ENCODE measurements at places on chromosomes 5 and 9.

GRCh38 chr9:118482306-118482705, 778.1 kb downstream of the TLR4 start:
- no peak for DNase-seq

DNA sequence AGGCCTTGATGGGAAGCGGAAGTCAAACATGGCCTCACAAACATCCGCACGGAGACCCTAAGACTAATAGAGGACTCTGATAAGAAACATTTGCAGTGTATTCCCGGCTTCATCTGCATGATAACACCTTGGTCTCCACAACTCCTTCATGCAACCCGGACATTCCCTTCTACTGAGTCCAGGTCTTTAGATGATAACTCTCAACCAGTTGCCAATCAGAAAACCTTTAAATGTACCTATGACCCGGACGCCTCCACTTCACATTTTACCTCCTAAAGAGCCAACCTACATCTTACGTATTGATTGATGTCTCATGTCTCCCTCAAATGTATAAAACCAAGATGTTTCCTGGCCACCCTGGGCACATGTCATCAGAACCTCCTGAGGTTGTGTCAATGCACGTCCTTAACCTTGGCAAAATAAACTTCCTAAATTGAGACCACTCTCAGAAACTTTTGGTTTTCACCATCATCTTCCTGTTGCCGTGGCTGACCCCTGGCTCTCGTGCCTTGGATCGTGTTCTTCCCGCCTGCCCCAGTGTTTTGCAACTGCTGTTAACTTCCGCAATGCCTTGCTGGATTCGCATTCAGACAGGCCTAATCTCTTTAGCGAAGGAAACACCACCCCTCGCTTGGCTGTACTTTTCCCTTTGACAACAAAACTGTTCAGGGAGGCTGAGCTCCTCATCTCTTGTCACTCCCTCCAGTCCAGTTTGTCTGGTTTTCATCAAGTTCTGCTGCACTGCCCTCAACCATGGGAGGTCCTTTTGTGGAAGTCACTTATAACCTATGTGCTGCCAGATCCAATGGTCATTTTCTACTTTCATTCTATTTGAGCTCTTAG, 1.1 kb upstream of the DAP start:
- DNase-seq, result no peak

DNA sequence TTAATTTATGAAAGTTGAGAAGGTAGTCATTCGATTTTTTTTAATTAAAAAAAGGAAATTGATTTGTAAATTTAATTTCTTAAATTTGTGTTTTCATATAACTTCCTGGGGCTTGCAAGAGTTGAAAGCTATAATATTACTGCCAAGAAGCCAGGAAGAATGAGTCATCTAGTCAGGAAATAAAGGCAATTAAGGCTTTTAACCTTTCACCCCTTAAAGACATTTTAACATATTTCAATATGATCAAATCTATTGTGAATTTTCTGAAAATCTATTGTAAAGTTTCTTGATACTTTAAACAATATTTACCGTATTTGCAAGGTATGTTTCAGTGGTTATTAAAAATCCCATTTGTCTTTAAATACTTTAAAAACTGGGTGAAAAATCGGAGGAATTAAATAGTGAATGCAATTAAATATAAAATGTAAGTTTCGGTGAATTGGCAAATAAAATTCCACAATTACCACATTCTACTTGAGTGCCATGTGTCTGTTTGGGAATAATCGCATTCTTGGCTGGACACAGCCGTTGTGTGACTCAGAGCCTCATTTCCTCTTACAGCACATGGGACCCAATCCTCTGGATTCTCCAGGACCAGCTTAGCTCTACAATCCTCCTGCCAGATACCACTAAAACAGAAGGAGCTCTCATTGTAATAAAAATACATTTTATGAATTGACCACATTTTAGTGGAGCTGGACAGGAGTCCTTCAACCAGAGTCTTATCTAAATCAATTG, 310.7 kb downstream of the HCN1 start:
- no peak for DNase-seq

- peak; percentile 20 for DNase-seq
Measured at GRCh38 chr5:50853151-50853550, 186.7 kb downstream of the PARP8 start.

GRCh38 chr9:95224376-95225019, 93.0 kb downstream of the FANCC start:
- no peak for DNase-seq

DNA sequence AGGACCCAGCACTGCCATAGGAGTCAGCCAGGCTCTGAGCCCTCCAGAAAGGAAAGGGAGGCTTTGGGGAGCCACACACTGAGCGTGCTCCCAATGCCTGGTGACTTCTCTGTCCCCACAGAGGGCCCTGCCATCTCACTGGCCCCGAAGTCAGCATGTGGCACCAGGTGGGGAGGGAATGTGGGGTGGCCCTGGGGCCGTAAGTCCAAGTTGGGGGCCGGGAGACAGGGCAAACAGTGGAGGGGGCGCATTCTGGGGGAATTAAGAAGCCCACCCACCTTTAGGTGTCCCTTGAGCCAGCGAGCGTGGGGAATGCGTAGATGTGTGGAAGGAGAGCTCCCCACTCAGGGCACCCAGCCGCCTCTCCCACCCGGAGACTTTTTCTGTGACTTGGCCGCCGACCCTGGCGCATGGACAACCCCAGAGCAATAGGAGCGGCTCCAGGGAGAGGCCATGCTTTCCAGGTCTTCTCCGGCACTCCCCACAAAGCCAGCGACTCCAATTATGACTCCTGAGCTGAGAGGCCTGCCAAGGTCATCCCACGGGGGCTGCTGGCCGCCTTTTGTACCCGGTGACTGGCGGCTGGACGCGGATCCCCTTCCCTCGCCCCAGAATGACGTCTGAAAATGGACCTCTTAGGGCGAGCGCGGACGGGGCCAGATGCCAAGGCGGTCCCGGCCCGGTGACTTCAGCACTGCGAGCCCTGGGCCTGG, 9.8 kb downstream of the IRX1 start:
- no peak for DNase-seq

- DNase-seq, result no peak
Measured at GRCh38 chr9:115553060-115553773, 435.3 kb upstream of the TNC start.

- no peak for DNase-seq
Measured at GRCh38 chr9:83280268-83280667, 217.3 kb upstream of the RASEF start.

DNA sequence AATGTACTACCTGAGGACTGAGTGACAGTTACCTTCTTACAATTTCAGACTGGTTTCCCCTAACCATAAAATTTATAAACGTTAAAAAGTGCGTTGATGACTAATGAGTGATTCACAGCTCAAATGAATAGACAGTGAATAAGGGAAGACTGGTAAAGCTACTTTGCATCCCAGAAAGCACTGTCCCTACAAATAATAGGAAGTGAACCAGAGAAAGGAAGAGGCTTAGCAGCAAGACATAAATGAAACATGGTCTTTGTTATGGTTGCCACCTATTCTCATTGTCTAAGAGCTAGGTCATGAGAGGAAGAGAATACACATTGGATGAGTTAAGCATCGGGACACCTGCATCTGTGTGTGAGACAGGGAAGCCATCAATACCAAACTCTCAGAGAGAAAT, 849.2 kb downstream of the TAF11L14 start:
- no peak for DNase-seq

GRCh38 chr9:120755810-120756434, 37.3 kb downstream of the FBXW2 start:
- peak; percentile 82 for DNase-seq

DNA sequence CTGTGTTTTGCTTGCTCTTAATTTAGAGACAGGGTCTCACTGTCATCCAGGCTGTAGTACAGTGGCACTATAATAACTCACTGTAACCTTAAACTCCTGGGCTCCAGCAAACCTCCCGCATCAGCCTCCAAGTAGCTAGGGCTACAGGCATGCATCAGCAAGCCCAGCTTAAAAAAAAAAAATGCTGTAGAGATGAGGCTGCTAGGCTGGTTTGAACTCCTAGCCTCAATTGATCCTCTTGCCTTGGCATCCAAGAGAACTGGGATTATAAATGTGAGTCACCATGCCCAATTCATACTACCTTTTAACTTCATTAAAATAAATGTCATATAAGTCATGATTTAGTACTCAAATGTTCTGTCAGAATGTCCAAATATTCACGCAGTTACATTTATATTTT, 2195.7 kb upstream of the C9orf72 start:
- DNase-seq, result no peak
